ENCODE measurements at places on chromosomes 13 and 19.

GRCh38 chr19:41000310-41000737, 9.2 kb downstream of the CYP2B6 start:
- DNase-seq, result no peak

- DNase-seq, result peak; percentile 9
These were observed 99.4 kb upstream of the SERP2 start for GRCh38 chr13:44273991-44274770.

DNA sequence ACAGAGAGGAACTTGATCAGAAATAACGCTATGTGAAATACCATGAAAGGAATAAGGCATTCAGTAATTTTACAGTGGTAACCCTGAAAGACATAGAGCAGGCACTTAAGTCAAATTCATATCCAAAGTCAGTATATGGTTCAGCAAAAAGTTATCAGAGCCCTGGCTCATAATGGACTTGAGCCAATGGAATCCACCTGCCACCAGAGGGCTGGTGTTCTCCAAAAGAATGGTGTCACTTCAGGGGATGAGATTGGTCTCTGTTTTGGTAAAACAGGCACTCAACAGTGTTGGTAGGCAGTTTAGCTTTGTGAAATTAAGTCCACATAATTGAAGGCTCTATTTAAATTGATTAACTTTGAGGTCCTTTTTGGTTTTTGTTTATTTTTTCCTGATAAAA, 93.9 kb downstream of the LIG4 start:
- DNase-seq, result no peak

- no peak for DNase-seq
These were observed 237.0 kb downstream of the TUBA3C start for GRCh38 chr13:18944501-18945068.

- no peak for DNase-seq
These were observed 100.0 kb downstream of the LMO7 start for GRCh38 chr13:75736173-75736572.

DNA sequence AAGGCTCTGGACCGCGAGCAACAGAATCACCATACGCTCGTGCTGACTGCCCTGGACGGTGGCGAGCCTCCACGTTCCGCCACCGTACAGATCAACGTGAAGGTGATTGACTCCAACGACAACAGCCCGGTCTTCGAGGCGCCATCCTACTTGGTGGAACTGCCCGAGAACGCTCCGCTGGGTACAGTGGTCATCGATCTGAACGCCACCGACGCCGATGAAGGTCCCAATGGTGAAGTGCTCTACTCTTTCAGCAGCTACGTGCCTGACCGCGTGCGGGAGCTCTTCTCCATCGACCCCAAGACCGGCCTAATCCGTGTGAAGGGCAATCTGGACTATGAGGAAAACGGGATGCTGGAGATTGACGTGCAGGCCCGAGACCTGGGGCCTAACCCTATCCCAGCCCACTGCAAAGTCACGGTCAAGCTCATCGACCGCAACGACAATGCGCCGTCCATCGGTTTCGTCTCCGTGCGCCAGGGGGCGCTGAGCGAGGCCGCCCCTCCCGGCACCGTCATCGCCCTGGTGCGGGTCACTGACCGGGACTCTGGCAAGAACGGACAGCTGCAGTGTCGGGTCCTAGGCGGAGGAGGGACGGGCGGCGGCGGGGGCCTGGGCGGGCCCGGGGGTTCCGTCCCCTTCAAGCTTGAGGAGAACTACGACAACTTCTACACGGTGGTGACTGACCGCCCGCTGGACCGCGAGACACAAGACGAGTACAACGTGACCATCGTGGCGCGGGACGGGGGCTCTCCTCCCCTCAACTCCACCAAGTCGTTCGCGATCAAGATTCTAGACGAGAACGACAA, 1.8 kb downstream of the PCDH17 start:
- no peak for DNase-seq

GRCh38 chr13:110337247-110337646, 30.2 kb downstream of the COL4A2 start:
- DNase-seq, result no peak

DNA sequence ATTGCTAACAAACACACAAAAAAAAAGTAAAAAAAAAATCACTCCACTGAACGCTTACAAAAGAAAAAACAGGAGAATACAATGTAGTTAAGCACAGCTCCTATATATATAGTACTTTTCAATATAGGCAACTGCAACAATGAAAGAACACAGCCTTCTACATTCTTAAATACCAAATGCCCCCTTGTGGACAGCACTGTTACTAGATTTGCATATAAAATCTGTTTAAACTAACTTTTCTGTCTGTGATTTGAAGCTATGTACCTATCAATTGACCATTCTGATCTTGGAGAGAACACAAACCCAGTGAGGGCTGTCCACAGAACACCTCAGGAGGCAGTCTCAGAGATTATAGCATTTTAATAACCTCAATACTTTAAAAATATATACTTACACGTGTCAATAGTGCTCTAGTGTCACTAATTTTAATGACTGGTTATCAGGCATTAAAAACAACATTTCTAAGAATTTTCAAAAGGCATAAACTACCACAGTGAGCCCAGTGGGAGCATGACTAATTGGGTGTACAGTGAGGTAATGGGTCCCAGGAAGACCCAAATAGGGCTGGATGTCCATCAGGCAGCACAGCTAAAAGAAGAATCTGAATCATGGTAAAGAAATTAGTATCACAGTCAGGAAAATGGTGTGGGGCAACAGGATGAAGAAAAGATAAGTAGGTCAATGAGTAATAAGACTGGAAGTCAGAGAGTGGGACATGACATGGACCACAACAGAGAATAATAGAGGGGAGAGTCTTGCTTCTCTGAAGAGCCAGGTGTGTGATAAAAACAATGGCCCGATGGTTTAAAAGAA, 22.2 kb downstream of the CCDC169 start:
- no peak for DNase-seq

- DNase-seq, result no peak
These were observed 5.3 kb downstream of the POLR2E start for GRCh38 chr19:1089891-1090290.

- no peak for DNase-seq
These were observed 20.5 kb downstream of the MICU2 start for GRCh38 chr13:21583478-21583877.

DNA sequence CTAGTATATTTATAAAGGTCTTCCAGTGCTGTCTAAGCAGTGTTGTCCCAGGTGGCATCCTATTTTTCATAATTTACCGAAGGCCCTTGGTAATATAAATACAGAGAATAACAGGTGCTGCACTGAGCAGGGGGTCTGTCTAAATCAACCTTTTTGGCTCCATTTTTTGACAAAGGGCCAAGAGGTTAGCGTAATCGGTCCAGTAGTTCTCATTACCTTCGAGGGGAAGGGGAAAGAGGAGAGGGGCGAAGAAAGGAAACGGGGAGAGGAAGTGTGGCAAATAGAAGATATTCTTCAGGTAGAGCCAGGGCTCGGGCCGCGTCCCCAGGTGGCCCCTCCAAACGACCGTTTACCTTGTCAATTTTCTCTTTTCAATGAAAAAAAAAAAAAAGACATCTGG, 749 bp upstream of the PAN3 start:
- no peak for DNase-seq

GRCh38 chr19:29667901-29668341, 2.7 kb downstream of the PLEKHF1 start:
- DNase-seq, result peak; percentile 60

GRCh38 chr19:51521781-51522180, 9.7 kb downstream of the SIGLEC6 start:
- DNase-seq, result no peak

GRCh38 chr13:98428256-98428966, 148.5 kb downstream of the STK24 start:
- no peak for DNase-seq

GRCh38 chr13:97539651-97540610, 106.0 kb downstream of the RAP2A start:
- DNase-seq, result no peak

DNA sequence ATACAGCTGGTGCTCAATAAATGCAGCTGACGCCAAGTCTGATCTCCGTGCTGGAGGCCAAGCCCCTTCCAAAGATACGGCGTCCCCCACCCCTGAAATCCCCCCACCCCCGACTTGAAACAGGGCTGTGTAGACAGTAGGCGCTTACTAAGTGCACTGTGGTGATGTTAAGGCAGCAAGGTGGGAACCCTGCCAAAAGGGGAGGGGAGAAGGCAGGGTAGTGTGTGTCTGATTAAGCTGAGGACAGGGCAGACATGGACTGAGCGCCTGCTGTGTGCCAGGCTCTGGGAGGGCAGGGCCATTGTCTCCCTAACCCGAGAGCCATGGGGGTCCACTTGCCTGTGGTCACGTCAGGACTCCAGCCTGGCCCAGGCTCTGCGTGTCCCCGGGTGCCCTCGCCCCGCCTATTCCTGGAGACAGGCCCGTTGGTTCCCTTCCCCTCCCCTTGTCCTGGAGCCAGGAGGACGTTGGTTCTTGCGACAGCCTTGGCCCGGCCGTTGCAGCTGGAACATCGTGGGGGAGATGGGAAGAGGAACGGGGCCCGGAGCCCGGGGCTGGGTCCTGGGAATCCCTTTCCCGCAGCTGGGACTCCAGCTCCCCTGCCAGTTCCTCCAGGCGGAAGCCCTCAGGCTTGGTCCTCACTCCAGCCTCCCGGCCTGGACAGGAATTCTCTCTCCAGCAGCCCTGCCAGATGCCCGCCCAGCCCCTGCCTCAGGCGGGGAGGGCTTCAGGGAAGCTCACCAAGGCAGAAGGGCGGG, 1.7 kb upstream of the ELANE start:
- DNase-seq, result no peak

GRCh38 chr19:1510807-1511206, 2.0 kb downstream of the ADAMTSL5 start:
- DNase-seq, result no peak

GRCh38 chr13:78576261-78576660, 27.1 kb downstream of the POU4F1 start:
- no peak for DNase-seq

DNA sequence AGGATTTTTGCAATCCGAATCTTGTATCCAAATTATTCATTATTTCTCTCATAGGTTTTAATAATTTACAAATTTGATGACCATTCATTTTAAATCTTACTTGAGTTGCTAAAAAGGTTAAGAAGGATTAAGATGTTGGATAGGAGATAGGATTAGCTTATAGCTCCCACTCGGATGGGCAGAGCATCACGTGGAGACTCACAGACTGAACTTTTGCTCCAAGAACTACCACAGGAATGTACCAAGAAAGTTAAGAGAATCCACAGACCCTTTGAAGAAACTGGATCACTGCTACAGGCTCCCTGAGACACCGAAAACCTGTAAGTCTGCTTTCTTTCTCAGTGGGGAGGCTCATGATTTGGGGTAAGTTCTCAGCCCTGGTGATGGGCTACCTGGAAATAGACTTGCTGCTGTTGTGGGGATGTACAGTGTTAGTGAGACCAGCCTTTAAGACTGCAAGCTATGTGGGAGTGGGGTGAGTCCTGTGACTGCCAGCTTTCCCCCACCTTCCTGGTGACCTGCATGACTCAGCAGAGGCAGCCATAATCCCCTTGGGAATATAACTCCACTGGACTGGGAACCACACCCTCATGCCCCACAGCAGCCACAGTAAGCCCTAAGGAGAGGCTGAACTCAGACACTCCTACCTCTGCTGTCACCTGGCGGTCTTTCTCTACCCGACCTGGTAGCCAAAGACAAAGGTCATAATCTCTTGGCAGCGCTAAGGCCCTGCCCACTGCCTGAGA, 1458.0 kb downstream of the OLFM4 start:
- no peak for DNase-seq

DNA sequence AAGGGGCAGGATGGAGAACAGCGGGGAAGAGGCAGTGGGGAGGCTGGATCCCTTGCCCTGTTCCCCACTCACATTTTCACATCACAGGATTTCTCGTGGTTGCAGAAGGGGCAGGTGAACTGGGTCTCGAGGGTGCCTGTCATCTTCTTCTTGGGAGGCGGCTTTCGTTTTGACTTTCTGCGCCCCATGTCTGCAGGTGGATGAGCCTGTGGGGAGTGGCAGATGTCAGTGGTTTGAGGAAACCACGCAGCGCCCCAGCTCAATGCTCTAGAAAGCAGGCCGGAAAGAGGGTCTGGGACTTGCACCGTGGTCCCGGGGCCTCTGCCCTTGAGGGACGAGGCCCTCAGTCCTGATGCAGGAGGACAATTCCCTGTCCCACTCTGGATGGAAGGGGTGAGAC, 4.9 kb downstream of the ELOF1 start:
- no peak for DNase-seq

GRCh38 chr13:88840085-88840484, 1168.9 kb downstream of the SLITRK5 start:
- no peak for DNase-seq

GRCh38 chr19:52297601-52298364, 814 bp downstream of the ZNF480 start:
- no peak for DNase-seq

GRCh38 chr13:26502826-26503225, 54.7 kb upstream of the WASF3 start:
- peak; percentile 13 for DNase-seq

DNA sequence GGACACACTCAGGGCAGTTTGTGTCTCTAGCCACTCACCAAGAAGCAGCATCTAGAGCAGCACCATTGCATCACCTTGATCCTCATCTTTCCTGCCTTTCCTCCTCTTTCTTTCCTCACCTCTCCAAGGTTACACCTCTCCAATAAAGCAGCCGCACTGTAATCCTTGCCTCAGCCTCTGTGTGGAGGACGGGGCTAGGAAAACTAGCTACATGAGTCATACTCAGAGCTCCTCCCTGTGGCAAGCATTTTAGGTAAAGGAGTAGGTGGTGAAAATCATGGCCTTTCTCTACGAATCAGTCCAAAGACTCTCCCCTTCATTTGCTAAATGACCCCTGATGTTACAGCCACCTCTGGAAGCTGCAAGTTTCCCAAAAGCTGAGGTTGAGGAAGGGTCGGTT, 108.9 kb downstream of the DNAJC15 start:
- DNase-seq, result no peak

- no peak for DNase-seq
These were observed 56.9 kb downstream of the MLLT1 start for GRCh38 chr19:6222884-6223283.

DNA sequence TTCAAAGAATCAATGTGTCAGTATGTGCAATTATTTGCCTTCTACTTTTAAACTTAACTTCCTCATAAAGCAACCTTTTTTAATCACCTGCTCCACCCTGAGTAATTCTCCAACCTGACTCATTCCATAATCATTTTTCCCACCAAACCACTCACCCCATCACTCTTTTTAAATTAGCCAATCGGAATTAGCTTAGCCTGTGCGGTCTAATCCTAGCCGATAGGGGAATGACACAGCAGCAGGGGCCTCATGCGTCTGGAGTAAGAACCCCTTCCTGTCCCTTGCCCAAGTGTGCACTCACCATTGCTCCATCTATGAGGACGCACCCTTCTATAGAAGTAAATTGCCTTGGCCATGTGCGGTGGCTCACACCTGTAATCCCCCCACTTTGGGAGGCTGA, 27.4 kb upstream of the ZNF83 start:
- DNase-seq, result no peak

- DNase-seq, result no peak
These were observed 6.2 kb downstream of the PHLDB3 start for GRCh38 chr19:43498233-43498842.

- DNase-seq, result no peak
These were observed 214.9 kb downstream of the KLF5 start for GRCh38 chr13:73273745-73274144.

- DNase-seq, result peak; percentile 70
These were observed 20.4 kb downstream of the LMTK3 start for GRCh38 chr19:48490981-48491792.

Data from activated CD4-positive, alpha-beta T cell treated with anti-CD3 and anti-CD28 coated beads for 4 hours (primary cell).